Right atrium auricular region (tissue), 2 donors: ENCODE measurements at places on chromosomes 4 and X. TPM values are rescaled to one million over a fixed set of nuclear protein-coding genes. Genes with fewer than 3 reads are reported as not detected.

DNA sequence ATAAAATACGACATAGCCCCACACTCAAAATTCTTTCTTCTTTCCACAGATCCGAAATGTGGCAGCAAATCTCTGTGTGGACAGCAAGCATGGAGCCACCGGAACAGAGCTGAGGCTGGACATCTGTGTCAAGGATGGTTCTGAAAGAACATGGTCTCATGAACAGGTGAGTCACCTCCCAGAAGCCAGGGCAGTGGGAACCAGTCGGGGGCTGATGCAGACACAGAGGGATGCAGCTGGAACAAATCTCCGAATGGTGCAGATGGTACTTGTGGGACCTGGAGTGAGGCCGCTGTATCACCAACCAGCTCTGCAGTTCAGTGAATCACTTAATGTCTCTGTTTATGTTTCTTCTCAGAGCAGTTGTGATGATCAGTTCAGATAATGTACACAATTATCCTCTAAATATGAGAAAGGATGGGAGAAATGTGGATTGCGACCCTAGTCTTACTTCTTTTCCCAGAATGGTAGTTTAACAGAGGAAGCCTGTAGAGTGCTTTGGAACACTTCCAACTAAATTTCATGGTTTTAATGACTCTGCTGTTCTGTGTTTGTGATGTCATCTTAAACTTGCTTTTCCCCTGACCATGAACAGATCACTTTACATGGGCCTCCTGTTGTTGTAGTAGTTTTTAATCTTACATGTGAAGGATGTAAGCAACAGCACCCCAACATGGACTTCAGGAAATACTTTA is 159.3 kb upstream of the GALNT7 start:
- no peaks in the 10 kb centered on the region for H3K27me3 ChIP-seq
- H3K4me1 ChIP-seq, result no peaks in the 10 kb centered on the region
- no peak for DNase-seq
- H3K27ac ChIP-seq, result no peak overlapping the region
- no peaks in the 10 kb centered on the region for H3K36me3 ChIP-seq

GRCh38 chr4:140602714-140603113 is 34.0 kb upstream of the UCP1 start:
- no peak overlapping the region for H3K4me3 ChIP-seq
- H3K27ac ChIP-seq, result no peak overlapping the region
- H3K4me1 ChIP-seq, result peaks cover 15% of the 10 kb centered on the region
- no peak for DNase-seq

DNA sequence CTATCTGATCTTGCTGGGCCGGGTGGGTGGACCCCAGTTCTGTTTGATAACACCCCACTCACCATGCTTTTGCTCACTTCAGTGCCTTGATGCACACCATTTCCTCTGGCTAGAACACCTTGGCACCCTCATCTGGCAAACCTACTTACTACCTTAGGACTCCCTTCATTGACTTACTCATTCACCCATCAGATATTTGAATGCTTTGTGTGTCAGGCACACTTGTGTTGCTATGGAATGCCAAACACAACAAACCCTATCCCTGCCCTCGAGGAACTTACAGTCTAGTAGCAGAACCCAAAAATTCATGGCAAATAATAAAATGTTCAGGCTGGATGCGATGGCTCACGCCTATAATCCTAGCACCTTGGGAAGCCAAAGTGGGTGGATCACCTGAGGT is 13.9 kb downstream of the CCNG2 start:
- H3K36me3 ChIP-seq, result peaks cover 4% of the 10 kb centered on the region
- no peak overlapping the region for H3K27ac ChIP-seq
- H3K4me3 ChIP-seq, result no peak overlapping the region
- no peaks in the 10 kb centered on the region for H3K27me3 ChIP-seq
- no peaks in the 10 kb centered on the region for H3K4me1 ChIP-seq

- H3K27ac ChIP-seq, result no peak overlapping the region
- no peaks in the 10 kb centered on the region for H3K36me3 ChIP-seq
- H3K4me1 ChIP-seq, result no peaks in the 10 kb centered on the region
- H3K4me3 ChIP-seq, result no peak overlapping the region
- no peaks in the 10 kb centered on the region for H3K27me3 ChIP-seq
Measured at GRCh38 chrX:135697601-135698000, 15.8 kb upstream of the CT45A1 start.

- H3K27ac ChIP-seq, result no peak overlapping the region
- no peaks in the 10 kb centered on the region for H3K36me3 ChIP-seq
- no peak for DNase-seq
- H3K4me3 ChIP-seq, result no peak overlapping the region
- no peaks in the 10 kb centered on the region for H3K27me3 ChIP-seq
Measured at GRCh38 chr4:77376788-77377460, 219.9 kb downstream of the CCNG2 start.

- no peaks in the 10 kb centered on the region for H3K4me1 ChIP-seq
- no peak overlapping the region for H3K27ac ChIP-seq
- no peaks in the 10 kb centered on the region for H3K36me3 ChIP-seq
- no peaks in the 10 kb centered on the region for H3K27me3 ChIP-seq
- no peak overlapping the region for H3K4me3 ChIP-seq
Measured at GRCh38 chr4:57492251-57492878, 382.2 kb upstream of the IGFBP7 start.

GRCh38 chrX:150759568-150760416 is 66.6 kb downstream of the MTMR1 start:
- no peak overlapping the region for H3K27ac ChIP-seq
- H3K4me1 ChIP-seq, result no peaks in the 10 kb centered on the region
- H3K27me3 ChIP-seq, result no peaks in the 10 kb centered on the region
- peak; percentile 28 for DNase-seq

- H3K27ac ChIP-seq, result no peak overlapping the region
- no peaks in the 10 kb centered on the region for H3K36me3 ChIP-seq
- no peak overlapping the region for H3K4me3 ChIP-seq
- no peaks in the 10 kb centered on the region for H3K27me3 ChIP-seq
- DNase-seq, result no peak
- H3K4me1 ChIP-seq, result no peaks in the 10 kb centered on the region
Measured at GRCh38 chrX:123833387-123833786, 26.5 kb upstream of the XIAP start.

GRCh38 chr4:153733751-153734448 is 25.9 kb downstream of the RNF175 start:
- H3K27me3 ChIP-seq, result no peaks in the 10 kb centered on the region
- H3K27ac ChIP-seq, result no peak overlapping the region
- H3K4me3 ChIP-seq, result no peak overlapping the region
- DNase-seq, result no peak

The FNIP2 gene
- total RNA-seq, result 42.4 TPM

The DCLK2 gene
- total RNA-seq, result 12.1 TPM

The CTSO gene
- 14.9 TPM for total RNA-seq

The FDCSP gene
- not detected for total RNA-seq

The DRP2 gene
- total RNA-seq, result 0.04 TPM

The GAB3 gene
- total RNA-seq, result 13.5 TPM
